Activated CD8-positive, alpha-beta memory T cell treated with anti-CD3 and anti-CD28 coated beads for 48 hours (primary cell): ENCODE measurements at places on chromosomes 2 and 18.

GRCh38 chr2:201852462-201852861 is 46.1 kb downstream of the CDK15 start:
- no peak for DNase-seq

- no peak for DNase-seq
Measured at GRCh38 chr2:191854382-191855372, 7.8 kb upstream of the CAVIN2 start.

DNA sequence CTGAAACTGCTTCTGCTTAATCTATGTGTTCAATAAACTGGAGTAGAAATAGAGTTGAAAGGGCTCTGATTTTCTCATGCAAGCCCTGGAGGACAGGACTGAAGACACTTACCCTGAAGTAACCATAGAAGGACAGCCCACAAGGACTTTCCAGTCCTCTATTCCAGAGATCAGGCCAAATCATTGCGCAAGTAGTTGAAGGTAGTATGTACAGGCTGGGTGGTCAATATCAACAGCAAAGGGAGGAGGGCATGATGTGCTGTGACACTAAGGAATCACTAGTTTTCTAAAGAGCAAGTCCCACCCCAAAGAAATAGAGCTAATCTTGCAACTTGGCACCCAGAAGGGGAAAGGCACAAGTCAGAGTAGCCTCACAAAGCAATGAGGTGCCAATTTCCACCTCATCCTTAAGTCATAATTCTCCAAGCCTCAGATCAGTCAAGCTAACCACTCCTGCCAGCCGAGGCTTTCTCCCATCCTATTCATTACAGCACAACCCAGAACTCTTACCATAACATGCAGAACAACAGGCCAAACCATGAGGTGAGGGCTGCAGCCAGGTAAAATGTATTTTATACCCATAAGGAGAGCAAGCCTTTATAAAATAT is 533.5 kb downstream of the TNS1 start:
- no peak for DNase-seq

DNA sequence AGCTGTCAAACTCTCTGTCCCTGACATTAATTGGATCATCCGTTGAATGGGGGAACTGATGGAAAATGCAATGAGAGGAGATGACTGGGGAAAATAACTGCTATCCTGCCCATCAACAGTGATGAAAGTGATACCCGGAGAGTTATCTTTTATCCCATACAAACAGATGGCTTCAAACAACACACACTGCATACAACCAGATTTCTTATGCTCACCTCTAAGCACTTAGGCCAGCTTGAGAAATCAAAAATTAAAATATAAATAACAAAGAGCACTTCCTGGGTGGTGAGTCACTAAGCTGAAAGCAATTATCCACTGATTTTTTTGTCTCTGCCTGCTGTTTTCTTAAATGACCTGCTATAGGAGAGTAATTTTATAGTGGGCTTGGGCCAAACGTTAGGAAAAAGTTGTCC is 237.6 kb upstream of the RGPD4 start:
- no peak for DNase-seq

DNA sequence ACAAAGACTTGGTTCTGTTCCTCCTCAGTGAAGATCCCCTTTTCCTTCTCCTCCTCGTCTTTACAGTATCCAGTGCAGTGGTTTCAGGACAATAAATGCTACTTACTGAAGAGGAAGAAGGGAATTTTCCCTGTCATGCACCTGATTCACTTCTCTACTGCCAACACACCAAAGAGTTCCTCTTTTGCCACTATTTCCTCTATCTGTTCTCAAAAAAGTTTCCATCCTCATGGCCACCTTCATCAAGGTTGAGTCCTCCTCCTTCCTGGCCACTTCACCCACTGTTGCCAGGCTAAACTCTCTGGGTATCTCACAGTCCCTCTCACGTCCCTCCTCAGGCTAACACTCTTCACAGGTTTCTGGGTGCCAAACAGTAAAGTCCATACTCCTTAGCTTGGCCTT is 41.7 kb downstream of the PLEKHM3 start:
- no peak for DNase-seq

- no peak for DNase-seq
Measured at GRCh38 chr2:24948506-24948905, 23.2 kb downstream of the DNAJC27 start.

GRCh38 chr2:161414042-161415033 is 1.8 kb upstream of the TBR1 start:
- no peak for DNase-seq

GRCh38 chr2:71240794-71241193 is 13.9 kb upstream of the PAIP2B start:
- DNase-seq, result no peak

DNA sequence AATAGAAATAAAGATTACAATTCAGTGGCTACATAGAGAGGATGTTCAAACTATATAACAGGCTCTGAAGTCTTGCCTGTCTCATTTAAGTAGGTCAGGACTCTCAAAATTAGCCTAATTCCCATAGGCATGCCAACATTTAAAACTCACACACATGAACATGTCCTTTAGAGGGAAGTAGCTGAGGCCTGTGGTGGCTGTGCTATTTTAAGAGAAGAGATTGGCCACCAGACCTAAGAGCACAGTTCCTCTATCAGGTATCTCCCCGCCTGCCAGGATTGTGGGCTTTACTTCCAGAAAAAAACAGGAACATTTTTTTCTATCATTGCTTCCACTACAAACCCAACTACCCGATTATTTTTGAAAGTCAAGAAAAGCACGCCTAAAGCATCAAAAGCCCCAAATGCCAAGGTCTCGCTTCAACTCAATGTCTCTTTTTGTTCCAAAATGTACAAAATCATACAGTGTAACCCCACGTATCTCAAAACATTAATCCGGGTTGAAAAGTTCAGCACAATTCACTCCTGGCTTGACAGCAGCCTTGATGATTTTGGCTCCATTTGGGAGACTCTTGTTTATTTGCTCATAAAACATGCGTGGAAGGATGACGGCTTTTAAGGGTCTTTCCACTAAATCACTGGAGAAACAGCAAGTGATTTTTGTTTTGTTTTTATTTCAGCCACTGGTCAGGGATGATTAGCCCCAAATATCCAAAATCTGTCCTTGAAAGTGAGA is 15.3 kb downstream of the FHL2 start:
- DNase-seq, result no peak

DNA sequence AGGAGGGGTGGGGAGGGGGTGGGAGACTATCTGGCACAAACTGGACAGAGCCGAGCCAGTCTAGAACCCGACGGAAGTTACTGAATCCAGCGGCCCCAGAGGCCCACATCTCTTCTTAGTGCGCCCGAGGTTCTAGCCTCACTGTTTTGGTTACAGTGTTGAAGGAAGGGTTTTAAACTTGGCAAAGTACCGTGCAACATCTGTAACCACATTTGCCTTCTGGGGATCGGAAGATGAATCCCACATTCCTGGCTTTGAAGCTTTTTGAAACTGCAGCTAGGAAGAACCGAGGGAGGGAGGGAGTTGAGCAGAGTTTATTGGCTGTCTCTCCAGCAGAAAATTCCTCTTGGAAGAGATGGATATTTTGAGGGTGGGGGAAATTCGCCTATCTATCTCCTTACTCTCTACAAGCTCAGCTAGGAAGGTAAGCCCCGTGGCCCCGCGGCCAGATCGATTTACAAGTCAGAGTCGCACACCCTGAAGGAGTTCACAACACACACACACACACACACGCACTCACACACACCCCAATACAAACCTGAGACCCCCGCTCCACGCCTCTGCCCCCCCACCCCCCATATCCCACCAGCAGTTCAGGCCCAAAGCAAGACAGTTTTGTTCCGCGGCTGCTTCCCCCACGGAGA is 1.0 kb downstream of the ACVR1 start:
- no peak for DNase-seq

DNA sequence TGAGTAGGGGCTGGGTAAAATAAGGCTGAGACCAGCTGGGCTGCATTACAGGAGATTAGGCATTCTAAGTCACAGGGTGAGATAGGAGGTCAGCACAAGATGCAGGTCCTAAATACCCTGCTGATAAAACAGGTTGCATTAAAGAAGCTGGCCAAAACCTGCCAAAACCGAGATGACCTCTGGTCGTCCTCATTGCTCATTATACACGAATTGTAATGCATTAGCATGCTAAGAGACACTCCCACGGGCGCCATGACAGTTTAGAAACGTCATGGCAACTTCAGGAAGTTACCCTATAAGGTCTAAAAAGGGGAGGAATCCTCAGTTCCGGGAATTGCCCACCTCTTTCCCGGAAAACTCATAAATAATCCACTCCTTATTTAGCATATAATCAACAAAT is 132.2 kb downstream of the ARL4C start:
- DNase-seq, result no peak

DNA sequence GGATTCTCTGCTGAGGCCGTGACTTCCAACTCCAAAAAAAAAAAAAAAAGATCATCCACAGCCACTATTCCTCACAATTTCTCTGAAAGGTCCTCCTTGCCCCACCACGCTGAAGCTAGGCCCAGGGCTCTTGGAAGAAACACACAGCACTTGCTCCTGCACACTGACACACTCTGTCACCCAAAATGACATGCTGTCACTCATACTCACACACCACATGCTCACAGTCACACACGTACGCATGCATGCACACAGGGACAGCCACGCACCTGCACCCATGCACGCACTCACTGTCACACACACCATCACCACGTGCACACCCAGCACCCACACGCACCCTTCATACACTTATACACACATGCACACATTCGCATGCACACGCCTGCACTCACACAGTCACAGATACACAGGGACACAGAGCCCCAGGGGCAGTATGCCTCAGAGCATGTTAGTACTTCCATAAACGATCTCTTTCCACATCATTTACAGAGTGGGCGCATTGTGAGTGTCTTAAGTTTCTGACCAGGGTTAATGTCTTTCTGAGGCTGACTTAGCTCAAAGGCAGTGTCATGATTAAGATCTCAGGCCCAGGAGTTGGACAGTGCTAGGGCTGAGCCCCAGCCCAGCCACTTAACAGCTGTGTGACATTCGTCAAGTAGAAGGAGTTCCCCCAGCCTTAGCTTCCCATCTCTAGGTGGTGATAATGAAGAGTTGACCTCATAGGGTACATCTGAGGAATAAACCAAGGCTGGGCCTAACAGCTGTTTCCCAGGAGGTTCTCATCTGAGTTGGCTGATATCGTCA is 93.4 kb downstream of the GLI2 start:
- no peak for DNase-seq

GRCh38 chr2:175553910-175554309 is 372.4 kb upstream of the ATP5MC3 start:
- DNase-seq, result no peak

GRCh38 chr2:240579071-240579762 is 7.3 kb upstream of the CAPN10 start:
- no peak for DNase-seq
